AG10803 (cell line): ENCODE measurements at places on chromosomes 6 and 20.

GRCh38 chr6:29926413-29927274, 15.7 kb upstream of the HLA-A start:
- DNase-seq, result peak; percentile 71

- DNase-seq, result peak; percentile 34
Observed at GRCh38 chr6:158816803-158817727, 2.1 kb downstream of the EZR start.

- DNase-seq, result no peak
Observed at GRCh38 chr20:9884666-9885065, 45.8 kb upstream of the PAK5 start.

DNA sequence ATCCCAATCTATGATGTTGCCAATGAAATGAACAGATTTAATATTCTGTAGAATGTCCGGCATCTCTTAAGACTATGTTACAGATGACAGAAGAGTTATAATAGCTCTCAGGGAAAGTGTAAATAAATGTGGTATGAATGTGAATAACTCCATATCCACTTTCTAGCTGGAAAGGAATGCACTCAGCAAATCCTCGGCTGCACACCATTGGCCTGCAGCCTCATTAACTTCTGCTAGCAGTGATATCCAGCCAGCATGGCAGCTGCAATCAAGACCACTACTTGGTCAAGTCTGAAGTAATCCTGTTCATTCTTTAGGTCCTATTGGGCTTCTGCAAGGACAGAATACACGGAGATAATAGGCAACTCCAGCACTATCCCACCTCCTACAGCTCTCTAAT, 17.3 kb upstream of the MICA start:
- peak; percentile 27 for DNase-seq

GRCh38 chr6:50831186-50831585, 12.5 kb downstream of the TFAP2B start:
- DNase-seq, result no peak

DNA sequence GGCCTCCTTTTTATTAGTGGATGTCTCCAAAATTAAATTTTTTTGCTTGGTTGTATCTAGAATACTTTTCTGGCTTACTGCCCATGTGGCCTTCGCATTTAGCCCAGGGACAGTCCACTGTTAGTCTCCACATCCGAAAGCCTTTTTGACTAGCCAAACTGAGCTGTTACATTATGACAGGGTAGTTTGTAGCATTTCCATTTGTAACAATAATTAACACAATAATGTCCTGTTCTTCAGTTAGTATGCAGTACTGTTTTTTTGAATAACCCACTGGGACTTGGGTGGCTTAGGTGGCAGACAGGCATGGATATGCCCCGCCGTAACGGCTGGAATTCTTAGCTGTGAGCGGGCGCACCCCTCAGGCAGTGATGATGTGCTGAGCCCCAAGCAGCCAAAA, 12.7 kb upstream of the BTN3A2 start:
- DNase-seq, result no peak

- no peak for DNase-seq
Observed at GRCh38 chr6:11162262-11162661, 50.7 kb upstream of the ERVFRD-1 start.

DNA sequence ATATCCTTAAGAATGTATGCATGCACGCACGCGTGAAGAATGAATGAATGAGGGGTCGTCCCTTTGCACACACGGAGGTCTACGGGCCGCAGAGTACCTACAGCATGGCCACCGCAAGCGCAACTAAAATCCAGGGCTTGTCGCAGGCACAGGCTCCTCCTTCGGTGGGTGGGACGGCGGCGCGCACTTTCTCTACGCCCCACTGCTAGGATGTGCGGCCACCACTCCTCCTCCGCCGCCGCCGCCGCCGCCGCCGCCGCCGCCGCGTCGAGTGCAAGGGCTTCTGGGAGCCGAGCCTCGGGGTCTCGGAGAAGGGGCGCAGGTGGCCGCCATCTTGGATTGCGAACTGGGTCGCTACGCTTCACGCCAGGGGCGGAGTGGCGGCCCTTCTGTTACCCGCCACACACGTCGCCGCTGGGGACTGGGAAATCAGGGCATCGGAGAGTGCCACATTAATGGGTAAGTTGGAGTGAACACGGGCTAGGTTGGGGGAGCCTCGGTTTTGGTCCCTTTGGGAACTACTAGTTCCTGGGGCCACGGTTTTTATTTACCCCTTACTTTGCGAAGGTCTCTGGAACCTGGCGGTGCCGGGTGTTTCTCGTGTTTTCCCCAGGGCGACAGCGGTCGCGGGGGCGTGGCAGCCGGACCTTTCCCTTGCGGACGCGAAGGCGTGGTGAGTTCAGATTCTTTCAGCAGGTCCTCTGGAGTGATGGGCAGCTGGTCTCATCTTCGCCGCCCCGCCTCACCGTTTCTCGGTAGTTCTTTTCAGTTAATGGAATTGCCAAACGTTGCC, at the start of gene KPNA5:
Gene KPNA5 (plus strand): TSS at position 332 of the 793 bp plus-strand sequence. CDS start 124 bp downstream, at position 456.
- DNase-seq, result peak; percentile 87

DNA sequence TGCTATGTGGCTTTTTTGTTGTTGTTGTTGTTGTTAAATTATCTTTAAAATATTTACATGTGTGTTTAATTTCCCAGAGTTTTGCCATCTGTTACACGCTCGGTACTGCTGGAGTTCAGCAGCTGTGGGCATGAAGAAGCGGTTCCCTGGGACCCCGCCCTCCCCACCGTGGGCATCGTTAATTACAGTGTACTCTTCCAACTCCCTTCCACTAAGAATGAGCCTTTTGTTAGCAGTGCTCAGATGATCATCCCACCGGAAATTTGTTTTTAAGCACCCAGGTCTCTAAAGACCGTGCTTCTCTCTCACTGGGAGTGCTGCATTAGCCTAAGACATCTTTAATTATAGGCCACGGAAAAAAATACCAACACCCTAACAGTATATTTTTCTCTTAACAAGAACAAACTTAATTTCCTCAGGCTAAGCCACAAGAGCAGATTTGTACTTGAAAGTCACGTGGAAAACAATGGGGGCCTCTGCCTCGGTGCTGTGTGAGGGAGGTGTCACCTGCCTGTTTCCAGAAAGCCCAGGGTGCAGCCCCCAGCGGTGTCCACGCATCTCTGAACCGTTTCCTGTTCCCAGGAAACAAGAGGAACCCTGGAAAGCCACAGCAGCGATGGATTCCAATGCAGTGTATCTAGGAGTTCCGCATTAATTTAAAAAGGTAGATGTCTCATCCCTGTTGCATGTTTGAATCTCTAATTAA, 113.3 kb upstream of the FRMD1 start:
- no peak for DNase-seq

- DNase-seq, result peak; percentile 58
Observed at GRCh38 chr6:42692137-42692911, 30.1 kb downstream of the PRPH2 start.

GRCh38 chr6:41964201-41964887, 22.7 kb upstream of the CCND3 start:
- no peak for DNase-seq

DNA sequence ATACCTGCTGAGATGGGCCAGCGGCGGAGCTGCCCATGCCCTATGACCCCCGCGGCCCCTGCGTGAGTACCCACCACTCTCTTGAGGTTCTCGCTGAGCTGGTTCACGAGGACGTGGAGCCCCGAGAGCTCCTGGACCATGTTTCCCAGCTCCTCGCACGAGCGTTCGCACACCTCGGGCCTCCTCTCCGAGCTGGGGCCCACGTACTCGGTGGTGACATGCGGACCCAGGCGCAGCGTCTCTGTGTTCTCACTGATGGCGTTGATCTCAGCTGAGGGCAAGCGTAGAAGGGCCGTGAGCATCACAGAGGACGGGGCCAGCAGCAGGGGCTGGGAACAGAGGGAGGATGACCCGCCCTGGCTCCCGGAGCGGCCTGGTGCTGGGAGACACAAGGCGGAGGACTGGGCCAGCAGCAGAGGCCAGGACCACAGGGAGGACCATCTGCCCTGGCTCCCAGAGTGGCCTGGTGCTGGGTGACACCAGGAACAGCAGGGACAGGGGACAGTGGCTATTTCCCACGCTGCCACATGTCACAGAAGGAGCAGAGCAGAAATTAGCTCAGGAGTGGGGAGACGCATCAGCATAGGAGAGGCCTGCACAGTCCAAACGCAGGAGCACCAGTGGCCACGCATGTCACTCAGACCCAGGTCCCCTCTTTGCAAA, 11.8 kb downstream of the THBS2 start:
- DNase-seq, result no peak

DNA sequence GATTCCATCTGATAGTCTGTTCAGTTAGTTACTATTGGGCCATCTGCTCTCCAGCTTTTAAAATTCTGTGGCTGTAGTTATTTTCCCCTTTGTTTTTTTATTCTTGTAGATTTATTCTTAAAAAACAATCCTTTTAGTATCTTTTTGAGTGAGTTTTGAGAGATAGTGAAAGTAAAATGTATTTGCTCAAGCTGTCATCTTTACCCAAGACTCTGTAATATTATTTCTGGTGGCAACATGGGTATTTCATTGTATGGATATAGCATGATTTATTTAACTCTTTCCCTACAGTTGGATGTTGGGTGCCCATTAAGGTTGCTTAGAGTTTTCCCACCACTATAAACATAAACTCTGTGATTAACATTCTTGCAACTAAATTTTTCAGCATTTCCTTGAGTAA, 24.6 kb downstream of the STK4 start:
- no peak for DNase-seq

- no peak for DNase-seq
Observed at GRCh38 chr6:52022675-52023074, 64.7 kb downstream of the PKHD1 start.

DNA sequence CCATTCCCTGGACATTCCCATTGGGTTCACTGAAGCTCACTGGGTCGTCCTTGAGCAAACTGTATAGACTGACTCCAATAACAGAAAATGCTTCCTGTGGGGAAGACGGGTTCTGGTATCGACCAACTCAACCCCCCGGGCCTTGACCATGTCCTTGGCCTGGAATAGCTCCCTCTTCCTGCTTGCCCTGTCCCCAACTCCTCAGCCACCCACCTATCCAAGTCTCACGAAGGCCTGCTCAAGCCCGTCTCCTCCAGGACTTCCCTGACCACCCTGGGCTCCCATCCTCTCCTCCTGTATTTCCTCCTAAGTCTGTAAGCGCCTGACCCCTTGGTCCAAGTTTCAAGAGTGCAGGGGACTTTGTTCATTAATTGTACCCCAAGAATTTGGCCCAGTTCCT, 2.8 kb upstream of the HMGA1 start:
- DNase-seq, result no peak

DNA sequence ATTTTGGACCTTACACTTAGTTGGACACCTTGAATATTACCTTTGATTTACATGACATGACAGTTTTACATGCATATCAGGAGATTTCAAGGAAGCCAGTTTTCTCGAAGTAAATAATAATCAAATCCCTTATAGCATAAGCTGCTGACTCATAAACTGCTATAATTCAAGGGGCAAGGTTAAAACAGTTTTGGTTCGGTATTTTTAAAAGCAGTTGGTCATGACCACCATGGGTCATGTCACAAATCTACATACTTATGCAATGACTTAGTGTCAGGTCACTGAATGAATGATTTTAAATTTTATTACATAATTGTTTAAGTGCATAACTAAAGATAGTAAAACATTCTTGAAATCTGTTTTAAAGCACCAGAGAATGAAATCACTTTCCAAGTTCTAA, 158.0 kb downstream of the DST start:
- DNase-seq, result peak; percentile 35

GRCh38 chr6:93468291-93468690, 48.9 kb upstream of the EPHA7 start:
- DNase-seq, result no peak

DNA sequence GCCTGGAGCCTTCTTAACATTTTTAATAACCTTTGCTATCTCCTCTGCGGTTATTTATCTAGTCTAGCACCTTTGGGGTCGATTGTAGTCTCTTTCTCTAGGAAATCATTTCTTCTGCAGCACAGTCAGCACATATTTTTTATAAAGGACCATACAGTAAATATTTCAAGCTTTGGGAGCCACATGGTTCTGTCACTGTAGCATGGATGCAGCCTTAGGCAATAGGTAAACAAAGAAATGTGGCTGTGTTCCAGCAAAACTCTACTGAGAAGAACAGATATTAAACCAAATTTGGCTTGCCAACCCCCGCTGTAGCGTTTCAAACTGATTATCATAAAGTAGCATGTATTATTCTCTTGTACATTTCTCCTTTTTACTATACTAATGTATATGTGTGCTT, 95.7 kb downstream of the SLC23A2 start:
- no peak for DNase-seq

- DNase-seq, result peak; percentile 34
Observed at GRCh38 chr6:168956141-168956838, 297.4 kb downstream of the THBS2 start.

DNA sequence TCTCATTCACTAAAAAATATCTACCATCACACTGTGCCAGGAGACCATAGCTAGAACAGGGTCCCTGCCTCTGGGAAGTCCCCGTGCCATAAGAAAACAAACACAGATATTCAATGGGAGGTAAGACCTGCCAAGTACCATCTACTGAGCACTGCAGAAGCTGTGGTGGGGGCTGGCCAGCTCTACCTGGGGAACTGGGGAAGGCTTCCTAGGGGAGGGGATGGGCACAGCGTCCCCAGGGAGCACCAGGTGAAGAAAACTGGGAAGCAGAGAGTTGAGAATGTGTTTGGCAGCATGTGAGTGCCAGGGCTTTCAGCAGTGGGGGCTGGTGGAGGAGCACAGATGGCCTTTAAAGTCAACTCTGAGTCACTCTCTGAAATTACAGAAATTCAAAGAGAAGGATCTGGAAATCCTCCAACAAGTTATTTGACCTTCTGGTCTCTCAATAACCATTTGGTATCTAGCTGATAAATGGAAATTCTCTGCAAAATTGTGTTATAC, 85.2 kb downstream of the SHLD1 start:
- DNase-seq, result peak; percentile 56

GRCh38 chr6:106972500-106972899, 2.0 kb downstream of the CD24 start:
- no peak for DNase-seq

DNA sequence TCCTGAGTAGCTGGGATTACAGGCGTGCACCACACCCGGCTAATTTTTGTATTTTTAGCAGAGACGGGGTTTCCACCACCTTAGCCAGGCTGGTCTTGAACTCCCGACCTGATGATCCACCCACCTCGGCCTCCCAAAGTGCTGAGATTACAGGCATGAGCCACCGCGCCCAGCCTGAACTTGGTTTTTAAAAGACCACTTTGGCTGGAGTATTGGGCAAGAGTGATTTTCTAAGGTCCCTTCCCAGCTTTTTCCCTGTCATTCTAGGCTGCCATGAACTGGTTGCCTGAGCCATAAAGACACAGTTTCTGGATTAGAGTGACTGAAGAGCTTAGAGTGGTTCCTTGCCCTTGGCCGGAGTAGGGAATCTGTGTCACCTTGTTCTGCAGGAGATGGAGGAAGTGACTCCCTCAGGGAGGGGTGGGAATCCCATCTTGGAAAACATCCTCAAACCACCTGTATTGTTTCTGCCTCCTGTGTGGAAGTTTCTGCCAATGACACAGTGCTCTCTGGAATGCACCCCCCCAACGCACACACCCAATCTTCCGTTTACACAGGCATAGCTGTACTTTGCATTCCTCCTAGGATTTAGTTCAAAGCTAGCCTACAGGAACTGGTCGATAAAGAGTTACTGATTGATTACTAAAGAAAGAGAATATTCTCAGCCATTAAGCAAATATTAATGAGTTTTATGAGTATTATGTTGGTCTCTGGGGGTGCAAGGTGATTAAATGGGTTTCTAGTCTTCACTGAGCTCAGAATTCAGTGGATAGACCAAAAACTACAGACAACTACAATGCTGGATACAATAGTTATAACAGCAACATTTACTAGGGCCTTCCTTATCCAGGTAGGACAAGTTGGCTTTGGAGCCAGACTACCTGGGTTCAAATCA, 18.2 kb downstream of the BCL2L1 start:
- DNase-seq, result peak; percentile 42

- no peak for DNase-seq
Observed at GRCh38 chr6:33192105-33192646, at the start of gene COL11A2. TSS of gene COL11A2 (minus strand) at chr6:33192467. CDS start at chr6:33192240, 227 bp downstream.
